Stomach (tissue), 19 donors: ENCODE measurements at places on chromosomes 2 and 18.

DNA sequence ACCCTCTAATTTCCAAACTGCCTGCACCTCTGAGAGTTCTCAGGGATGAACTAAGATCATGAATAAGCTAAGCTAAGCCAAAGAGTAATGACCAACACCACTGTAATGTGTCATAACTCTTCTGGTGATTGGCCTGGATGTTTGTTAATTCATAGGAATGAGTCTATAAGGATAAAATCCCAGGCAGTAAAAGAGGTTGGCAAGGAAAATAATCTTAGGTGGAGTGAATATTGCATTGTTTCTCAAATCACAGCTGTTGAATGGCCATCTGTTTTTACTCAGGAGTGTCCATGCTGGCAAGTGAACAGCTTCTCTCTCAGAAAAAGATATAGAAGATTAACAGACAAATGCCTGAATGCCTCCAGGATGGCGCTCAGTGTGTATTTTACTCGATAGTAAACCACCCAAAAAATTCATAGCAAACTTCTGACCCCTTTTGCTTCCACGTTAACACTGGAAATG, 60.8 kb upstream of the GLS start:
- peak; percentile 66 for DNase-seq

DNA sequence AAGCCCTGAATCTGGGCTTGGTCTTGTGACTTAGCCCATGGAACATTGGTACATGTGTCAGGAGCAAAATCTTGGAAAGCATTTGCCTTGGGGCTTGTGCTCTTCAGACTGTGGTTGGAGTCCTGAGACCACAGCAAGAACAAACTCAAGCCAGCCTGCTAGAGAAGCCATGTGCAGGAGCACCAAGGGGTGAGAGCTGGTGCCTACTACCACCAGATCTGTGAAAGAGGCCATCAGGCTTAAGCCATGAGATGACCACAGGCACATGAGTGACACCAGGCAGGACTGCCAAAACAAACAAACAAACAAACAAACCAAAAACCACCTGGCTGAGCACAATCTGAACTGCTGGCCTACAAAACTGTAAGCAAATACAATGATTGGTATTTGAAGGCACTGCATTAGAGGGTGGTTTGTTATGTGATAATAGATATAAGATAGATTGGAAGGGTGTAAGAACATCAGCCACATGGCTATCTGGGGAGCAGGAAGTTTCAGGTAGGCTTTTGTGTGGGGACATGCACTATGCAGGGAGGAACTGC, 9.0 kb upstream of the TWIST2 start:
- DNase-seq, result no peak

DNA sequence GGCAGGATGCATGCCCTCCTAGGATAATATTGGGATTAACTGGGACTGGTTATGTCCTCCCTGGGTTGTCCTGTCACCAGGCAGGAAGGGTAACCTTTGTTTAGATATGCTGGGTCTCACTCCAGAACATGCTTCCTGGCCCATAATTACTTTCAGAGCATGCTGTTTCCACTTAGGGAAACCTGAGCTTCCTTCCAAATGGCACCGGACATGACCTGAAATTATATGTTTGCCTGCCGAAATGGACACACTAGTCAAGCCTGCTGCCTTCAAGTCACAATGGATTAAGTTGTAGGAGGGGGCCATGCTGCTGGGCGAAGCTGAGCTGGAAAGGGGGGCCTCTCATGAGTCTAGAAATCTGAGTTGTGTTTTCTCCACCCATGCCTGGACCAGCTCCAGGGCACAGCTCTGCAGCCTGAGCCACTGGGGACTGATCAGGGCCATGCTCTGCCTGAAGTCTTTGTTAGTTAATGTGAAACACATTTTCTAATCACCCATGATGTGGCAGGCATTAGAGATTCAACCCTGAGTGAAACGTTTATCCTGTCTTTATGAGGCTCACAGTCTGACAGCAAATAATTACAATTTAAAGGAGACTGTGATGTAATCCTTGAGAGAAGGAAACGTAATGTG, 273.3 kb downstream of the TNS1 start:
- DNase-seq, result no peak

DNA sequence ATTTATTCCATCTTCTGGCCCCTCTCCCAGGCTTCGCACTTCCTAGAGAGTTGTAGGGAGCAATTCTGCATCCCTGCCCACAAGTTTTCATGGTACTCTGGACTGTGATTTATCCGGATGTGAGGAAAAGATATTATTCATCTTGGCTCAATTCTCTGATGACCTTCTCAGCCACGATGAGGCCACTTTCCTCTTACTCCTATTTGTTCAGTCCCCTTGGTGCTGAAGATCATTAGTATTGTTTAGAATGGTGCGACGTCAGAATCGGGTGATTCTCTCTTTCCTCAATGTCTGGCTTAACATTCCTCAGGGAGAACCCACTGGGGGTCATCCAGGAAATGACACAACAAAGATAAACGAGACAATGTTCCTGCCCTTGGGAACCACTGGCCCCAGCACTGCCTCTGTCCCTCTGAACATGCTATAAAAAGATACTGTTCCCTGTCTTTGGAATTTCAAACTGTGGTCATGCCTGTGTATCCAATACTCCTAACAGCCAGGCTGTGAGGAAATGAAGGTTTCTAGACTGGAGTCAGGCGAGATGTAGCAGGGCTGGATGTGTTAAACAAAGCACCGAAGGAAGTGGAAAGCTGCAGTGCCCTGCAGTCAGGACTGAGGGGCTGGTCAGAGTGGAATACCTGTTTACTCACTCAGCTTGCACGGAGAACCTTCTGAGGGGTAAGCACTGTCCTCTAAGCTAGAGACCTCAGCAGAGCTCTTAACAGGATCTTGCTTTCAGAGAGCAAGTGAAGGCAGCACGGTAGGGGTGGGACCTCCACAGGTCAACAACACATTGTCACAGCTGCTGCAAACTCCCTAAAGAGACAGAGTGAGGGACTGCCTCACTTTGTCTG, 12.9 kb upstream of the GLI2 start:
- peak; percentile 14 for DNase-seq

DNA sequence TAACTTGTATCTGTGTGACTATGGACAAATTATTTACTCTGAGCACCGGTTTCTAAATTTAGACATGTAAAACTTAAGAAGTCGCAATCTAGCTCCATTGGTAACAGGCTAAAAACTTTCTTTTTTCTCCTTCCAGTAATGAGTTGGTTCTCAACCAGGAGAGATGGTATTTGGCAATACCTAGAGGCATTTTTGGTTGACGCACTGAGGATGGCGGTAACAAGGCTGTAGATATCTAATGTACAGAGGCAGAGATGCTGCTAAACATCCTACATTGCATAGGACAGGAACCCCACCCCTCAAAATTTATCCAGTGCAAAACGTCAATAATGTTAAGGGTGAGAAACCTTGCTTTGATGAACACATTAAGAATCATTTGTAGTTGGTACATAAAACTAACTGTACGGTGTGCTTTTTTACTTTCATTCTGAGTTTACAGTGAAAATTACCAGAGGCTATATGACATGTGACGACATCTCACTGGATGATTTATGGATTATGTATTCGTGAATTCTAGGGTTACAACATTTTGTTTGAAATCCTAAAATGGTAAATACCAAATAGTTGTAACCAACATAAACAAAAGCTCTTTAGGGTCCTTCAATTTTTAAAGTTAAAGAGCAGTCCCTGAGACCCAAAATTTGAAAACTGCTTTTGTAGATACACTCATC, 91.3 kb downstream of the TLK1 start:
- no peak for DNase-seq

- DNase-seq, result no peak
Measured at GRCh38 chr18:49094979-49095632, 144.3 kb upstream of the SMAD7 start.

- no peak for DNase-seq
Measured at GRCh38 chr2:47060652-47061170, 94.4 kb downstream of the STPG4 start.

DNA sequence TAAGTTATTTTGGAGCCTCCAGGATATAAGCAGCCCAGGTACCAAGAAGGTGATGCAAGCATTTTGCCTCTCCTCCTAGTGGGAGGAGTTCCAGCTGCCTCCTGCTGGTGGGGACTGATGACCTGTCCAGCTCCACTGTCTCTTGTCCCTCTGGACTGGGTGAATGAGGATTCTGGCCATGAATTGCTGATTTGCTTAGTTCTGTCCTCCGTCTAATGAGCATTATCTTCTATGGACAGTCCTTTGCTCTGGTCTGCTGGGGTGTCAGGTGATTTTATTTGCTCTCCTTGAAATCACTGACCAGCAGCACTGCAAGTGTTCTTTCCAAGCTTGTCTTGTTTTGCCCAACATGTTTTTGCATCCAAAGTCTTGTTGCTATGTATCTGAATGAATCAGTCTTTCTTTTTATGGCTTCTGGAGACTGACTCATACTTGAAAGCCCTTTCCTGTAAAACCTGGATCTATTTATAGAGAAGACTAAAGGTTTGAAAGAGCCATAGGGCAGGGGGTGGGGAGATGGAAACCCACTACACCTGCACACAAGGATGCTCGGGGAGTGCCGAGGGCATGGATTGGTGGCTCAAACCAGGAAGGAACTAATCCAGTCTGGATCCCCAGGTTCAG, 40.5 kb upstream of the EFHD1 start:
- peak; percentile 23 for DNase-seq

DNA sequence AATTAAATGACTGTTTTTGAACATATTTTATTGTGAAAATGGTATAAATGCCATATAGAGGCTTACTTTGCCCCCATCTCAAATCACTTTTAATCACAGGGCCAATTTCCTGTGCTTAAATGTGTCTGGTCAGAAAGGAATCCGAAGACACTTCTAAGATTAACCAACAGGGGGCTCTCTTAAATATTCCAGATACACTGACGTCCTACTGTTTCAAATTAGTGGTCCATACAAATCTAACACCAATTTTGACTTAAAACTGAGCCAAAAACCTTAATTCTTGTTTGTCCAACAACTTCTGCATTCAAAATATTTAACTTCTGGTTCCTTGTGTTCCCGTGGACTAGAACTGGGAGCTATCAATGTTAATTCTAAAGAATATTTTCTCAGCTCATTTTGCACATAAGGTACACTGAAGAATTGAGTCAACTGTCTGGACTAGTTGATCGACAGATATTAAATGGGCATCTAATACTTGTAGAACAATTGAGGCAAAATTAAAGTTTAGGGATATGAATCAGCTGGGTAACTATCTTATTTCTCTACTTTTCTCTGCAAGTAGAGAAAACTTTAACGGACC, 557.5 kb downstream of the ARHGAP15 start:
- no peak for DNase-seq

GRCh38 chr2:46001741-46002506, 295.3 kb upstream of the EPAS1 start:
- DNase-seq, result peak; percentile 63

DNA sequence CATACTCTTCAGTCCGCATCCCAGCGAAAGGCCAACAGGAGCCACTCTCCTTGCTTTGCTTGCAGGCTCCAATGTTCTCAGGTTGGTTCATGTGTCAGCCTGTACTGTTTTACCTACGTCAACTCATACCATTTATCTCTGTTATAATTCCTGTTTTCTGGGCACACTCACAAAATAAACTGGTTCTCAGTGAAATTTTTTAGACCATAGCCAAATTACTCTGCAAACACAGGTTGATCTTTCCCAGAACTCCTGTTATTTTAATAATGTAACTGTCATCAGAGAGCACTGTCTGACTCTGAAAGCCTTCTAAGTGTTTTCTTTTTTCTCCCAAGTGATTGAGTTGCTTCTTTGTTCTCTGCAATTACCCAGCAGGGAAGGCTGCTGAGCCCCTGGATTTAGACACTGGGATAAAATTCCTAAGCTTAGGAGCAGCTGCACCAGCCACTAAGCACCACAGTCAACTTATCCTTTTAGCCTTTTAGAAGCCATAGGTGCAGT, 111.6 kb upstream of the PIEZO2 start:
- DNase-seq, result no peak

DNA sequence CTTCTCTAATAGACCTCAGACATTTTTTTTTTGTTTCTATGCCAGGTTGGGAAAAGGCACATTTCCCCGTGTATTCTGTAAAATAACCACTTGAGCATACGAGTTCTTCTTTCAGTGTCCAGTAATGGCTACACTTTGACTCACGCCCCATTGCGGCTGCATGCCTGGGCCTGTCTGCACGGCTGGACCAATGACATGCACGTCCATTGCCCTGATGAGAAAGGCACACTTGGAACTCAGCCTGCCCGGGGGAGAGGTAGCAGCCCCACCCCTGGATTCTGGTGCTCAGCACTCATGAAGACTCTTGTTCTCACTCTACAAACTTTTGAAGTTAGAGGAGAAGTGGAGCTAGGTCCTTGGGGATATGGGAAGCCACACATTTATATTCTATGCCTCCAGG, 5.8 kb downstream of the PCARE start:
- no peak for DNase-seq

DNA sequence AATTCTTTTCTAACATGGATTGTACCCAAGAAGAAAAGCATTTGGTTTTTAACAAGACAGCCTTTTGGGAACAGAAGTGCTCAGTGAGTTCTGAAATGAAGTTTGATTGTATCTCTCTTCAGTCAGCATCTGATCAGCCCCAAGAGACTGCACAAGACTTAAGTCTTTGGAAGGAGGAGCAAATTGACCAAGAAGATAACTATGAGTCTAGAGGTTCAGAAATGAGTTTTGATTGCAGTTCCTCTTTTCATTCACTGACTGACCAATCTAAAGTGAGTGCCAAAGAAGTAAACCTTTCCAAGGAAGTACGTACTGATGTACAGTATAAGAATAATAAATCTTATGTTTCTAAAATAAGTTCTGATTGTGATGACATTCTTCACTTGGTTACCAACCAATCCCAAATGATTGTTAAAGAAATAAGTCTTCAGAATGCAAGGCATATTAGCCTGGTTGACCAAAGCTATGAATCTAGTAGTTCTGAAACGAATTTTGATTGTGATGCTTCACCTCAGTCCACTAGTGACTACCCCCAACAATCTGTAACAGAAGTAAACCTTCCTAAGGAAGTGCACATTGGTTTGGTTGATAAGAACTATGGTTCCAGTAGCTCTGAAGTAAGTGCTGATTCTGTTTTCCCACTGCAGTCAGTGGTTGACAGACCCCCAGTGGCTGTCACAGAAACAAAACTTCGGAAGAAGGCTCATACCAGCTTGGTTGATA, 31.2 kb downstream of the ZDBF2 start:
- DNase-seq, result no peak
